A549 treated with CpdA at 1 μM for 4 hours (cell line): ENCODE measurements at places on chromosomes 3 and 15. TPM values are rescaled to one million over a fixed set of nuclear protein-coding genes. Genes with fewer than 3 reads are reported as not detected.

Gene KIF23
- total RNA-seq: 72.4 to 116 TPM (median 83.1 TPM) in 5 replicates

Gene RARRES1
- total RNA-seq: 7.2 to 11.1 TPM (median 9.1 TPM) in 5 replicates

Gene GLDN
- total RNA-seq: not detected in 5 replicates

Gene CLRN1
- total RNA-seq: not detected in 5 replicates

Gene TIPIN
- total RNA-seq: 23.3 to 29.7 TPM (median 26.1 TPM) in 5 replicates

Gene GOLGA8J
- total RNA-seq: 0.09 TPM in 1 of 5 replicates, not detected in the others

Gene GPR62
- total RNA-seq: 0.07 TPM in 1 of 5 replicates, not detected in the others

Gene DGKG
- total RNA-seq: 9.4 to 14.4 TPM (median 10.1 TPM) in 5 replicates

Gene SLC6A1
- 0.02 TPM in 1 of 5 replicates, not detected in the others for total RNA-seq

Gene PIERCE2
- total RNA-seq: 3.0 to 5.4 TPM (median 3.8 TPM) in 5 replicates

Gene CCR9
- total RNA-seq: not detected in 5 replicates

Gene MAP6D1
- total RNA-seq: 4.1 to 6.5 TPM (median 5.3 TPM) in 5 replicates
